ENCODE measurements at places on chromosomes 2 and 18. TPM values are rescaled to one million over a fixed set of nuclear protein-coding genes. Genes with fewer than 3 reads are reported as not detected.

DNA sequence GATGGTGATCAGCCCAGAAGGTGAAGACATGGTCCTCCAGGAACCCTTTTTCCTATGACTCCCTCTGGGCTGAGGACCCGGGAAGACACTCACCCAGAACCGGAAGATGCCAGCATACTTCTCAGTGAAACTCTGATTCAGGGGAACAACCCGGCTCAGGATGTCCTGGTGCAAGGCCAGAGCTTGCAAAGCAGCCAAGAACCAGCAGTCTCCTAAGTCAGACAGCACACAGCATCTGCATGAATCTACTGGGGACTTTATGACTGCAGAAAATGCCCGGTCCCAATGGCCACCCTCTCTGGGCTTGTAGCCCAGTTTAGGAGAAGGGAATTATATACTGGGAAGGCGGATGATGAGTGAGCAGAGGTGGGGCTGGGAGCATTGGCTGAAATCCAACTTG, 15.3 kb downstream of the CAPN14 start:
- DNase-seq = no peak

Gene GPN1
- total RNA-seq = 16.4 TPM

GRCh38 chr2:183000846-183001245, 37.4 kb downstream of the NCKAP1 start:
- no peak for DNase-seq

- no peak for DNase-seq
These were observed 191.0 kb upstream of the LHCGR start for GRCh38 chr2:48946449-48947048.

- DNase-seq = no peak
These were observed 3.6 kb downstream of the SOX11 start for GRCh38 chr2:5695654-5696403.

DNA sequence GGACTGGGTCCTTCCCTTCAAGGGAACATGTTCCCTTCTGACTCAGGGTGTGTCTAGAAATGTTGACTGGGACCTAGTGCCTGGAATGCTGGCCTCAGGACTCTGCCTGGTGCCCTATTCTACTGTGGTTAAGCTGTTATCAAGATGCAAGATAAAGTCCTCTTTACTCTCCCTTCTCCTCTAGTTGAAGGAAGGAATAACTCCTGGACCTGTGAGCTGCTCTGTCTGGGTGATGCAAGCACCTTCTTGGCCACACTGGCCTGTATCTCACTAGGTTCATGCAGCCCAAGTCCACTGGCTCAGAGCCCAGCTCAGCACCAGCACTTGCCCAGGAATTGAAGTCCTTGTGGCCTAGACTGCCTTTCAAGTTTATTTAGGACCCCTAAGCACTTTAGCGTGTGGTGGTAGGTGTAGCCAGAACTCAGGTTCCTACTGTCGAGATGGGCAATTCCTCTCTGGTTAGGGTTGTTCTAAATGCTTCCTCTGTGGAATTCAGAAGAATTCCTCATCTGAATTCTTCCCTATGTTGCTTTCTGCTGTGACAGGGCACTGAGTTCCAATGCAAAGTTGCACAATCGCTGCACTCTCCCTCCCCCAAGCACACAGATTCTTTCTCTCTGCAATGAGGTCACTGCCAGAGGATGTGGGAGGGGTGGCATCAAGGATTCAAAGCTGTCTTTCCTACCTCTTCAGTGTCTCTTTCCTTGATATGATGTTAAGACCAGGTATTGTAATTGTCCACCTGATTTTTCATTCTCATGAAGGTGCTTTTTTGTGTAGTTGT, 54.7 kb downstream of the VWC2L start:
- no peak for DNase-seq

Gene EIPR1
- 13.7 TPM for total RNA-seq

- no peak for DNase-seq
These were observed 51.4 kb downstream of the ZFP36L2 start for GRCh38 chr2:43175020-43175441.

- DNase-seq = no peak
These were observed 440 bp upstream of the UGGT1 start for GRCh38 chr2:128090575-128090944.

DNA sequence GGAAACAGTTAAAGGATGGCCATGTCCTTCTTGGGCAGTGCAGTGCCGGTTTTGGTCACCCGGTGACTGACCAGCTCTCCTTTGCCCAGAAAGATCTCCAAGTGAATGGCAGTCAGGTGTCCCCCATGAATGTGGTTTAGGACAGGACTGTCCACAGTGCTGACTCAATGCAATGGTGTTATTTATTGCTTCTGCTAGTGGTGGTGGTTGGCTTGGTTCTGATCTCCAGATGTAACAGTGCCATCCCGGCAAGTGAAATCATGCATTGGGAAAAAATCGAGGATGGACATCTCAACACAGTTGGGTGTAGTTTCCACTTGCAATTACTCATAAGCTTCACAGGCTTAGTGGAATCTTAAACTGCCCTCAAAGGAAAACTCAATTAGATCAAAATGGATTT, 81.9 kb downstream of the TGOLN2 start:
- no peak for DNase-seq

DNA sequence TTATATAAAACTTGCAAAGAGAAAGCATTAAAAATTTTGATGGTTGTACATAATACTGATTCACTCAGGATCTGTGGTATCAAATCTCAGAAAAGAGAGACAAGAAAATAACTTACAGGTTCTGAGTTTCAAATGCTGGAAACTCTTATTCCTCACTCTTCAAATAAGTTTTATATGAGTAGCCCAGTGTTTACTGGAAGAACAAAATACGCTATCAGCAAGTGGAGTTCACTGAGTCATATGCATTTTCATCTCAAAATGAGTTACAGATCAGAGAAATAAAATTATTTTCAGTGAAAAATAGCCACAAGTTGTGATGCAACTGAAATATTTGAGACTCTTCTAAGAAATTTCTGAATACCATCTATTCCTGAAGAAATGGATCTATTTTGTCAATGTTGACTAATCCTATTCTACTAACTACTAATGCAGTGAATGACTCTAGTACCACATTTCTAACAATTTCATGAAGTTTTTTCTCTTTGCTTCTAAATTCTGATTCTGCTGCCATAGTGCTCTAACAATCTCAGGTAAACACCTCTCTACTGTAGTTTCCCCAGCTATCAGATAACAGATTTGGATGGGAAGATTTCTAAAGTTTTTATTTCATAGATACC, 391.7 kb downstream of the ZEB2 start:
- no peak for DNase-seq

Gene VSNL1
- not detected for total RNA-seq

- no peak for DNase-seq
These were observed 1.4 kb upstream of the HNRNPA3 start for GRCh38 chr2:177211169-177211568.

DNA sequence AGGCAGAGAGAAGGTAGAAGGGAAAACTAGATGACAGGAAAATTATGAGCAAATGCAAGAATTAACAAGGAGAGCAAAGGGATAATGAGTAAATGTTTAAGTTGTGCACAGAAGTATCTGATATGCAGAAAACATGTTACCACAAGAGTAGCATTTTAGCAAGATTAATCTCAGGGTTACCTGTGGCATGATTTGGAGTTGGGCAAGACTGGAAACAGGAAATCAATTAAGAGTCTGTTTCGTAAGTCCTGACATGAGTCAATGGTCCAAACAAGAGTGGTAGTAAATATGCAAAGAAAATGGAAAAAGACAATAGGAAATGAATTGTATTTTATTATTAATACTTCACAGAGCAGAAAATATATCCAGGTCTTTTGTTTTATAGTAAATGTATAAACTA, 17.3 kb upstream of the MTX2 start:
- no peak for DNase-seq

Measured in aorta (tissue), 5 donors.